Activated CD4-positive, alpha-beta memory T cell treated with anti-CD3 and anti-CD28 coated beads for 36 hours (primary cell): ENCODE measurements at places on chromosomes 4 and X.

GRCh38 chrX:31266203-31267076 is 194.6 kb upstream of the FTHL17 start:
- DNase-seq = peak; percentile 11

DNA sequence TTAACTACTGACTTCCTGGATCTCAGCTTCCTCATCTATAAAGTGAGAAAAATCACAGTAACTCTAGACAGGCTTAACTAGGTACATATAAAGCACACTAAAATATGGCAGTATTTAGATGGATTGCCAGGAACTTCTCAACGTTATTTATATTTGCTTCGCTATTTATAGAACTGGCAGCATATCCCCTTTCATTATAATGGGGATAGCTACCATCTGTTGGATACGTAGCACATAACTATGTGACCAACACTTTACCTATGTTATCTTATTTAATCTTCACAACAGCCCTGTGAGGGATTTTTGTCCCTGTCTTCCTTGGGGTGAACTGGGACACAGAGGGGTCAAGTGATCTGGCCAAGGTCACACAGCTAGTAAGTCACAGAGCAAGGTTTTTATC is 64.6 kb downstream of the ENPEP start:
- DNase-seq = no peak

DNA sequence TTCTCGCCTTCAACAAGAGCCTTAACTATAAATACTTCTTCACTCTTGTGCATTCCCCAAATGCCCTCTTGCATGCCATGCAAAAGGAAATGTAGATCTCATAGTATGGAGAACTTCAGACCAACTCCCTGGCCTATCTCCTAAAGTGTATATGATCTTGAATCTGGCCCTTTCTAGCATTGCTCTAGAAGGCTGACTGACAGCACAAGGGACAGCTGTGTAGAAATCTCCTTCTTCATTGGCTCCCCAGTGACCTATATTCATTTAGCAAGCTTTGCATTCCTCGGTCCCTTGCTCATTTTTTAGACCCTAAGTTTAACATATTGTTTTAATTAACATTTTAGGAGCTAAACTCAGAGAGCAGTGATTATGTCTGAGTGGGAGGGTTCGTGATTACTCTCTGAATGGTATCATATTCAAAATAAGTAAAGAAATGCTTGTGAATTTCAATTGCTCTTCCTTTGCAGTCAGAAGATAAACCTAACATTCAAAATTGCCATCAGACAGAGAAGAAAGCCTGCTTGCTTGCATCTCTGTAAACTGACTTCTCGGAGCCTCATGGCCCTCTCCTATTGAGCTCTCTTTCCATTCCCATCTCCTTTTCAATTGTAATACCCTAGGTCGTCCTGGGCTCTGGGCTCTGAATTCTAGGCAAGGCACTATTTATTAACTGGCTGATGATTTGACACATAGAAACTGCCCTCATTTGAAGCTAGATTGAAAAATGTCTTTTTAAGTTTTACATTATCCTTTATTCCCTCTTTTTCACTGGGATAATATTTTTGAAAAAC is 120.3 kb upstream of the PRKG2 start:
- no peak for DNase-seq

GRCh38 chr4:110808351-110808878 is 185.5 kb upstream of the PITX2 start:
- no peak for DNase-seq

GRCh38 chr4:134085496-134085895 is 116.1 kb downstream of the PABPC4L start:
- no peak for DNase-seq

DNA sequence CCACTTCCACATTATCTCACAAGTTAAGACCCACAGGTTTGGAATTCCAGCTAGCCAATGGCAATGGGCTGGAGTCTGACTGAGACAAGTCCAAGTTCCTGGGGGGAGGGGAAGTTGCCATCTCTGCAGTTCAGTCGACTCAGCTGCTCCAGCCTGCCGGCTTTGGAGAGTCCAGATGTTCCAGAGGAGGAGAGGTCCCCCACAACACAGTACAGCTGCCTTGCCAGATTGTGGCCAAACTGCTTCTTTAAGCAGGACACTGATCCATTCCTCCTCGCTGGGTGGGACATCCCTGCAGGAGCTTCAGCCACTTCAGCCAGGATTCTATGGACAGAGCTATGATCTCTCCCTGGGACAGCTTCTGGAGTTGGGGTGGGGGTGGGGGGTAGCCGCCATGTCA is 199.2 kb downstream of the EDA start:
- no peak for DNase-seq

- DNase-seq = no peak
Measured at GRCh38 chr4:160426233-160426632, 1323.4 kb downstream of the RAPGEF2 start.

DNA sequence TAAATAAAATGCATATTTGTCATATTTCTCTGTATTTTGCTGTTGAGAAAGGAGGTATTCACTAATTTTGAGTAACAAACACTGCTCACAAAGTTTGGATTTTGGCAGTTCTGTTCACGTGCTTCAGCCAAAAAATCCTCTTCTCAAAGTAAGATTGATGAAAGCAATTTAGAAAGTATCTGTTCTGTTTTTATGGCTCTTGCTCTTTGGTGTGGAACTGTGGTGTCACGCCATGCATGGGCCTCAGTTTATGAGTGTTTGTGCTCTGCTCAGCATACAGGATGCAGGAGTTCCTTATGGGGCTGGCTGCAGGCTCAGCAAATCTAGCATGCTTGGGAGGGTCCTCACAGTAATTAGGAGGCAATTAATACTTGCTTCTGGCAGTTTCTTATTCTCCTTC is 3.3 kb downstream of the HTT start:
- DNase-seq = peak; percentile 64

- DNase-seq = no peak
Measured at GRCh38 chr4:95601356-95601755, 52.6 kb upstream of the UNC5C start.

- DNase-seq = no peak
Measured at GRCh38 chrX:30308263-30309138, 689 bp downstream of the NR0B1 start.

DNA sequence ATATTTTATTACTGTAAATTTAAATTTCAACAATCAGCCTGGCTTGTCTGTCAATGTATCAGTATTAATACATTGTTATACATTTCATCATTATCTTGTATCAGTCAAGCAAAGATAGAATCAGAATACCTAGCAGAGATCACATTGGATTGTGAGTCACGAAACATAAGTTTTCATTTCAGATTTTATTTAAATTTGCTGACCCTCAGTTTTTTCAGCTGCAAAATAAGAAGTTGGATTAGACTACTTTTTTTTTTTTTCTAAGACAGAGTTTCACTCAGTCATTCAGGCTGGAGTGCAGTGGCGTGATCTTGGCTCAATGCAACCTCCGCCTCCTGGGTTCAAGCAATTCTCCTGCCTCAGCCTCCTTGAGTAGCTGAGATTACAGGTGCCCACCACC is 33.4 kb upstream of the NKX3-2 start:
- no peak for DNase-seq

- no peak for DNase-seq
Measured at GRCh38 chrX:153448556-153449367, 2.9 kb upstream of the TREX2 start.

- DNase-seq = no peak
Measured at GRCh38 chr4:181476508-181476890, 766.7 kb upstream of the TENM3 start.

DNA sequence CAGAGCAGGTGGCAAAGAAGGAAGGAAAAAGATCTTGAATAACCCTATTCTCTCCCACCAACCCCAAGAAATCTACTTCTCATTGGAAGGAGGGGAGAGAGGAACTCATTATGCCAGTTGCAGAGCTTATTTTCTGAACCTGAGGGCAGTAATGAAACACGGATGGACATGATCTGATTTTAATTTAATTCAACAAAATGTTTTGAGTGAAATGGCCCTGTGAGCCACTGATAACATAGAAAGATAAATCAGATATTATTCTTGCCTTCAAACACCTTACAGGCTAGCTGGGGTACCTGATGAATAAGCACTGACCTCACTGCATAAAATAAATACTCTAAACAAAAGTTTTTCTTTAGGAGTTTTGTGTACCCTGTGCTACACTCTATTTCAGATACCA is 30.3 kb downstream of the DAPP1 start:
- no peak for DNase-seq

DNA sequence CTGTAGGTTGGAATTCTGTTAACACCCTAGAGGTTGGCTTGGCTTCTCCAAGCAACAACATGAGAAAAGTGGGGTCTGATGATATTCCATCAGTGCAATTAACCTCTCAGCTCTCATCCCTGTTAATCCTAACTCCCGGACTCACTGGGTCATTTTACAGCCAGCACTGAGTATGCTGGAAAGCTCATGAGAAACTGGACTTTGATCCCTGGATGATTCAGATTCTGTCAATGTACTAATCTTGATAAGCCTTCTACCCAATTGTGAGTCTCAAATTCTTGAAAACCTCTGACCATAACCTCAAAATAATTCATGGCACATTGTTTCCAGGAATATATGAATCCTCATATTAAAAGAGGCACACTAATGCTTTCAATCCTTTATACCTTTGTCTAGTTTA is 244.3 kb upstream of the DCAF8L1 start:
- no peak for DNase-seq
